ENCODE measurements at places on chromosomes 5 and 9. TPM values are rescaled to one million over a fixed set of nuclear protein-coding genes. Genes with fewer than 3 reads are reported as not detected.

- peaks cover 24% of the 10 kb centered on the region for H3K27me3 ChIP-seq
- H3K27ac ChIP-seq: no peak overlapping the region
- H3K4me1 ChIP-seq: no peaks in the 10 kb centered on the region
- no peak for DNase-seq
- H3K36me3 ChIP-seq: peaks cover 64% of the 10 kb centered on the region
- H3K4me3 ChIP-seq: no peak overlapping the region
Measured at GRCh38 chr5:140753561-140753960, 32.4 kb upstream of the PCDHA1 start.

GRCh38 chr9:12739014-12739652 lies 35.7 kb upstream of the LURAP1L start:
- no peaks in the 10 kb centered on the region for H3K4me1 ChIP-seq
- H3K4me3 ChIP-seq: no peak overlapping the region
- DNase-seq: no peak
- no peak overlapping the region for H3K27ac ChIP-seq
- no peaks in the 10 kb centered on the region for H3K27me3 ChIP-seq
- peaks cover 6% of the 10 kb centered on the region for H3K36me3 ChIP-seq

DNA sequence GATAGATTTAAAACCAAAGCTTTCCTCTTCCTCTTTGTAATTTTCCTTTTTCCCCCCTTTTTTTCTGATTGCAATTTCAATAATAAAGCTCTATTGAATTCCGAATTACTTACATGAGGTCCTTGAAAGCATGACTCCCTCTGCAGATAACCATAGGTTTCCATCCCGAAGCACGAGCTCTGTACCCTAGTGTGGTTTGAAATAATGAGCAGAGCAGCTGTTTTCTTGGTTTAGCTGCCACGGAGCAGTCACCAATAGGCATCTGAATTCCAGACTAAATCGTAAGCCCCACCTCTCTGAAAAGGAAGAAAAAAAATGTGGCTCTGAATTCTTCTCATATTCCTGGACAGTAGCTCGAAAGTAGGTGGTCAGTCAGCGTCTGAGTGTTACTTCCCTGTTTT lies 18.5 kb upstream of the GNE start:
- H3K36me3 ChIP-seq: no peaks in the 10 kb centered on the region
- H3K27ac ChIP-seq: no peak overlapping the region
- no peaks in the 10 kb centered on the region for H3K27me3 ChIP-seq
- DNase-seq: no peak
- no peaks in the 10 kb centered on the region for H3K4me1 ChIP-seq

DNA sequence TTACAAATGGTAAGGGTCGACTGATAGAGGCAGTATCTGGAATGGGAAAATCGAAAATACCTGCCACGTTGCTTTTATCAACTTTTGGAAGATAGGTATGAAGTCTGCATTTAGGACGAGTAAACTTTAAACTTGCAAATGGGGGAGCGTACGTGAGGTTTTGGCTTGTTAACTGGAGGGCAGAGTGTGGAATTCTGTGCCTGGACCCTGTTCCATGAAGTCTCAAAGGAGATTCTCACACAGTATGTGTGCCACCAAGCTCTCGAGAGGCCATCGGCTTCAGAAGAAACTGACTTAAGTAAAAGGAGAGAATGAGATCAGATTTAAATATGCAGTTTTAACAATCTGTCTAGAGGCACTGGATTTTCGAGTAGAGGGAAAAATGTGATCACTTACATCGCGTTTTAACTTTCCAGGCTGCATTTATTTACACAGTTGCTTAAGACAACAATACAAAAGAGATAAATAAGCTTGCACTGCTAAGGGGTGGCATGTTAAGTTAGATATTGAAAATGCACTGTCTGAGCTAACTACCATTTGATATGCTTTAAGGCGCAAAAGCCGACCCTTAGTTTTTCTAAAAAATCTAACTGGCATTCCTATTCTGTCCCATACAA lies 401.6 kb downstream of the EBF1 start:
- H3K27ac ChIP-seq: no peak overlapping the region
- DNase-seq: no peak
- peaks cover 11% of the 10 kb centered on the region for H3K27me3 ChIP-seq
- H3K4me3 ChIP-seq: no peak overlapping the region
- peaks cover 4% of the 10 kb centered on the region for H3K4me1 ChIP-seq

Gene DPH7
- total RNA-seq: 32.5 TPM

- H3K36me3 ChIP-seq: no peaks in the 10 kb centered on the region
- H3K27ac ChIP-seq: no peak overlapping the region
- peaks cover 6% of the 10 kb centered on the region for H3K4me1 ChIP-seq
- DNase-seq: no peak
Measured at GRCh38 chr9:132114102-132114707, 34.5 kb upstream of the MED27 start.

Gene ZBTB34
- 7.6 TPM for total RNA-seq

- H3K4me3 ChIP-seq: no peak overlapping the region
- H3K36me3 ChIP-seq: no peaks in the 10 kb centered on the region
- H3K27me3 ChIP-seq: peaks cover 10% of the 10 kb centered on the region
- no peak overlapping the region for H3K27ac ChIP-seq
- H3K4me1 ChIP-seq: peaks cover 16% of the 10 kb centered on the region
Measured at GRCh38 chr9:68545033-68545705, 4.5 kb upstream of the TMEM252 start.

GRCh38 chr9:2290382-2290781 lies 275.2 kb downstream of the SMARCA2 start:
- no peak overlapping the region for H3K4me3 ChIP-seq
- no peaks in the 10 kb centered on the region for H3K36me3 ChIP-seq
- H3K4me1 ChIP-seq: no peaks in the 10 kb centered on the region
- H3K27ac ChIP-seq: no peak overlapping the region
- peaks cover 11% of the 10 kb centered on the region for H3K27me3 ChIP-seq
- DNase-seq: no peak

- DNase-seq: peak; percentile 38
- peaks cover 65% of the 10 kb centered on the region for H3K4me1 ChIP-seq
- H3K27me3 ChIP-seq: no peaks in the 10 kb centered on the region
Measured at GRCh38 chr5:172117977-172118701, 69.9 kb downstream of the STK10 start.

Gene PDE6A
- total RNA-seq: not detected

Gene PCDHB9
- not detected for total RNA-seq

Gene RIMOC1
- 29.7 TPM for total RNA-seq

Gene RFK
- 9.2 TPM for total RNA-seq

DNA sequence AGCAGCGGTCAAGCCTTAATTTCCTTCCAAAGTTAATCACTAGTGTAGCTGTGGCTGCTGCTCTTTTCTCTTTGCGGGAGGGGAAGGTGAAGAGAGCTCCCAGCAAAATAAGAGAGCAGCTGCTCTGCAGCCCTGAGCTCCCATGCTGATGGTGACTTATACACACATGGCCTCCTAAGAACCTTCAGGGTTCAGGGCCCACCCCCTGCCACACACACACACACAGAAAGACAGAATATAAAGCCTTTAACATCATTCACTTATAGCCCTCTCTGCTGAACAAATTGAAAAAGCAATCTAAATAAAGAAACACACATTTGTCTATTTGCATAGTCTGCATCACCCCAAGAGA lies 43.6 kb downstream of the GAS1 start:
- no peak overlapping the region for H3K4me3 ChIP-seq
- H3K27me3 ChIP-seq: peaks cover 73% of the 10 kb centered on the region
- H3K36me3 ChIP-seq: no peaks in the 10 kb centered on the region
- H3K4me1 ChIP-seq: peaks cover 6% of the 10 kb centered on the region

DNA sequence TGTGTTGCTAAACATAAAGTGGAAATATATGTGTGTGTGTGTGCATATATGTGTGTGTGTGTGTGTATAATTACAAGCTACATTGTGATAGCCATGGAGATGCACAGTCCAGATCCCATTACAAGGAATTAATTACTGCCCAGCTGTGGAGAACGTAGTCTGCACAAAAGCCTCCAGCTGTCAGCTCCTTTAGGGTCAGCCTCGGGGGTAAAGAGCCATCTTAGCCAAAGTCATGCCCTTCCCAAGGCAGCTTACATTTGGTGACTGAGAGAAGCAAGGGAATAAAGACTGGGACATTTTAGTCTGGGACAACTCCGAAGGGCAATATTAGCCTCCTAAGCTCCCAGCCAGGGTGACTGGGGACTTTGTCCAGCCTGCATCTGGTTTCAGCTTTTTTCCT lies 21.9 kb upstream of the FOCAD start:
- H3K27me3 ChIP-seq: peaks cover 6% of the 10 kb centered on the region
- H3K4me3 ChIP-seq: no peak overlapping the region
- H3K36me3 ChIP-seq: no peaks in the 10 kb centered on the region
- H3K27ac ChIP-seq: no peak overlapping the region

DNA sequence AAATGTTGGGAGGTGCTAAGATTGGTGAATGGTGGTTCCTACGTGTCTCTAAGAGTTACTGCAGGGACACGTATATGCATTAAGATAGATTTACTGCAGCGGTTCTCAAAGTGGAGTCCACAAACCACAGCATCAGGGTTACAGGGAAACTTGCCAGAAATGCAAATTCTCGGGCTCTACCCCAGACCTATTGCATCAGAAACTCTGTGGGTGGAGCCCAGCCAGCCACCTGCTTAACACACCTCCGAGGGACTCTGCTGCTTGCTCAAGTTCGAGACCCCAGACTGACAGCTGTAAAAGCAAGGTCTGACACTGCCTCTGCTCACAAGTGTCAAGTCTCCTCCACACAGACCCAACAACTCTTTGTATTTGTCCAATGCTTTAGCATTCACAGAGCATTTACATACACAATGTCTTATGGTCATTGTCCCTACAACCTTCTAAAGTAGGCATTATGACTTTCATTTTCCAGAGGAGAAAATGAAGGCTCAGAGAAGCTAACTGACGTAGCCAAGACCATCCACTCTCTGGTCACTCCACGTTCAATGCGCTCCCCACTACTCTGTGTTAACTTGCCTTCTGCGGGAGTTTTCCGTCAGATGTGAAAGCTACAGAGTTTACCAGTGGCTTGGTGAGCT lies 48.8 kb downstream of the HSD17B3 start:
- peaks cover 3% of the 10 kb centered on the region for H3K4me1 ChIP-seq
- H3K27ac ChIP-seq: no peak overlapping the region
- DNase-seq: no peak

DNA sequence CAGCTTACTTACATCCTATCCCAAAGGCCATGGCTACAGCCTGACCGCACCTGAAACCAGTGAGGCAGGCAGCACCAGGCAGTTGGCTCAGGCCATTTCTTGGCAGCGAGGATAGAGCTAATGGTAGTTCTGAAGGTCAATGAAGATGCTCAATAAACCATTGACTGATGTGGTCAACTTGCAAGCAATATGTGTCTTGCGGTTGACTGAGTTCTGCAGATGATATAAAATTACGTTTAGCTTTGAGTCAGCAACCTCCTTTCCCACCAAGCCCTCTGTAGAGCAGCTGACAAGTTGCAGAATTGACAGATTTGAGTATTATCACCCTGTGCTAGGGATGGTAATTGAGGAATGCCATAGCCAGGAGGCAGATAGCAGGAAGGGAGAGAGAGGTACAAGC lies 189.0 kb upstream of the PUM3 start:
- no peak for DNase-seq
- H3K27me3 ChIP-seq: no peaks in the 10 kb centered on the region
- no peaks in the 10 kb centered on the region for H3K4me1 ChIP-seq

GRCh38 chr5:68369457-68370125 lies 154.0 kb downstream of the PIK3R1 start:
- peak overlapping the region; percentile 77 for H3K4me3 ChIP-seq
- H3K27ac ChIP-seq: peak overlapping the region; percentile 87
- peaks cover 67% of the 10 kb centered on the region for H3K4me1 ChIP-seq
- DNase-seq: peak; percentile 86

Gene LRRC26
- not detected for total RNA-seq

DNA sequence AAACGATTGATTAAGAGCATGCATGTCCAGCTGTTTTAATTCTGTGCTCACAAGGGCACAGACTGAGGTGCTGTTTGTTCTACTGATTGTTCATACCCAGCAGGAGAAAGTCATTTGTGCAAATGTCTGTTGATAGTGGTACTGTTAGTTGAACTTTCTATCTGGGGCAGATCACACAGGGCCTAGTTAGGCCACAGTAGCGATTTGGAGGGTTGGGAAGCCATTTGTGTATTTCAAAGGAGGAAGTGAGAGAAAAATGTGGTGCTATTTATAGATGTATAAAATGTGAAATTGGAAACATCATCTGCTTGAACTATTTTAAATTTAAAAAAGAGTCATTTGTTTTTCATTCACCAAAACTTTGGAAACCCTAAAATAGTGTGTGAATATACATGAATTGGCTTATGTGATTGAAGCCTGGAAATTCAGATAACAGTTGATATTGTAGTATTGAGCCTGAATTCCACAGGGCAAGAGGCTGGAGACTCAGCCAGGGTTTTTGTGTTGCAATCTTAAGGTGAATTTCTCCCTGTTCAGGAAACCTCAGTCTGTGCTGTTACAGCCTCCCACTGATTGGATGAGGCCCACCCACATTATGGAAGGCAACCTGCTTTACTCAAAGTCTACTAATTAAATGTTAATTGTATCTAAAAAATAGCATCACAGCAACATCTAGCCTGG lies 162.0 kb upstream of the CDKN2B start:
- H3K27ac ChIP-seq: no peak overlapping the region
- peaks cover 3% of the 10 kb centered on the region for H3K4me1 ChIP-seq
- no peak overlapping the region for H3K4me3 ChIP-seq
- H3K36me3 ChIP-seq: peaks cover 3% of the 10 kb centered on the region
- peaks cover 5% of the 10 kb centered on the region for H3K27me3 ChIP-seq

DNA sequence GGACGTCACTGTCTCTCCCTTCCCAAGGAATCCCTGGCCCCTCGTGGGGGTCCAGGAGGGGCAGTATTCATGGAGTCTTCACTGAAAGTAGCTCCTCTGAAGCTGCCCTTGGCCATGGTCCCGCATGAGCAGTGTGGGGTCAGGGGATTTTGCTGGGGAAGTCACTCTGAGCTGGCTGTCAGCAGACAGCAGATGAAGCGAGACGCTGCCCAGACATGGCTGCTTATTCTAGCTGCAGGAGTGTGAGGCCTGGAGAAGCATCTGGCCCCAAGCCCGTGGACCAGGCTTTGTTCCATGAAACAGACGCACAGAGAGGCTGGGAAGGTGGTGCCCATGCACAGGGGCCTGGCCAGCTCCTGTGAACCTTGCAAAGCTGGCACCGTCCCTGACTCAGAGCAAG lies 21.5 kb upstream of the ASS1 start:
- H3K27ac ChIP-seq: no peak overlapping the region
- H3K4me3 ChIP-seq: no peak overlapping the region
- H3K27me3 ChIP-seq: peaks cover 7% of the 10 kb centered on the region

Gene OLFM1
- total RNA-seq: not detected

DNA sequence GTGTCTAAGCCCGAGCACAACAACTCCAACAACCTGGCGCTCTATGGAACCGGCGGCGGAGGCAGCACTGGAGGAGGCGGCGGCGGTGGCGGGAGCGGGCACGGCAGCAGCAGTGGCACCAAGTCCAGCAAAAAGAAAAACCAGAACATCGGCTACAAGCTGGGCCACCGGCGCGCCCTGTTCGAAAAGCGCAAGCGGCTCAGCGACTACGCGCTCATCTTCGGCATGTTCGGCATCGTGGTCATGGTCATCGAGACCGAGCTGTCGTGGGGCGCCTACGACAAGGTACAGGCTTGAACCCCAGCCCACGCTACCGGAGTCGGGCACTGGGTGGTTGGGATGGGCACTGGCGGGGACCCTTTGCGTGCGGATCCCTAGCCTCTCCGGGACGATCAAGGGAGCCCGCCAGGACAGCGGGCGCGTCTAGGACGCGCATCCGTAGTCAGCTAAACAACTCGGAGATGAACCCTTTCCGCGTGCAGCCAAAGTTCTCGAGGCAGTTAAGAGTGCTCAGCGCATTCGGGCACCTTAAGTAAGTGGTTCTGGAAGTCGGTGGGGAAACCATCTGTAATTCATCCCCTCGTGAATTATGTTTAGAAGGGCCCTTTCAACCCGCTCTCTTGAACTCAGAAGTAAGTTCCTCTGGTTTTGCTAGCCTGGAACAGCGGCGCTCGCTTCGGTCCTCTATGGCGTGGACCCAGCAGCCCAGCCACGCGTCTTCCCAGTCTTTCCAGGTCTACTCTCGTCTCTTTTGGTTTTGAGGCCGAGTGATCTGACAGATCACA lies 1.3 kb downstream of the KCNN2 start:
- no peaks in the 10 kb centered on the region for H3K4me1 ChIP-seq
- DNase-seq: no peak
- H3K36me3 ChIP-seq: no peaks in the 10 kb centered on the region
- H3K27ac ChIP-seq: no peak overlapping the region
